NCI-H187 (cell line): ENCODE measurements at places on chromosomes 11 and 22.

DNA sequence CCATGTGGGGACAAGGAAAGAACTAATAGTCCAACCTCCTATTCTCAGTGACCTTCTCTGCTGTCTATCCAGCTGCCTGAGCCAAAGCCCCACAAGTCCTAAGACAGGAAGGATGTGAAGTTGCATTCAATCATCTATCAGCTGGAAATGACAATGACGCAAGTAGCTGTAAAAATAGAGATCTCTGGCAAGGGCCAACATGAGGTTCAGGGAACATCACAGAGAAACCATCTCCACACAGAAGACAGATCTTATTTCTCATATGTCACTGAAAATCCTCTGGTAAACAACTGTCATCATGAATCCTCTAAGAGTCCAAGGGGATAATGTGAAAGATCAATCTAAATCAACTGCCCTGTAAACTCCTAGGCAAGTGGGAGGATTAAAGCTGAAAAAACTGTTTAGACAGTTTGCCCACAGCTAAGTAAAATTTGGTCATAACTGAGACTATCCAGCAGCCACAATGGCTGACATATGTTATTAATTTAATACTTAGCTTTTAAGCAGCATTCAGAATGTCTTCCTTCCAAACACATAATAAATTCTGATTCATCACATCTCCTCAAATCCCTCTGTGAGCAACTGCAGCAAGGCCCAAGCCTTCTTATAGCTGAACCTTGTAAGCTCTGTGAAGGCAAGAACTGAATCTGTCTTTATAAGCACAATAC is 52.1 kb downstream of the ALG9 start:
- no peak for DNase-seq

DNA sequence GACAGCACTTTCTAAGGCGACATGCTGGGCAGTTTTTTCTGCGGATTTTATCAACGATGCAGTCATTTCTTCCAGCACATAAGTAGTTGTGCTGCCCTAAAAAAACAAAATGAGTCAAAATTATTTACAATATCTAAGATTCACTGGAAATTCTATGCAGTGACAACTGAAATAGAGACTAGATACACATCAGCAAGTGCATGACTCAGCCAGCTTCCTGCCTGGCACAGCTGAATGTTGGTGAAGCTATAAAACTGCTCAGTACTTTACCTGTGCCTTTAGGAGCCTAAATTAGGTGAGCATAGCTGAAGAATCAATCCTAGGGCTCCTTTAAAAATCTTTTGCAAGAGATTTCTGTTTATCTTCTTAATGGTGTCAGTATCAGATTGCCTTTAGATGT is 37.8 kb downstream of the PGR start:
- DNase-seq, result no peak

GRCh38 chr22:24697621-24698082 is 76.9 kb downstream of the PIWIL3 start:
- no peak for DNase-seq

- DNase-seq, result no peak
Observed at GRCh38 chr11:123457187-123457770, 27.2 kb downstream of the GRAMD1B start.

GRCh38 chr11:94630221-94630620 is 63.1 kb downstream of the PIWIL4 start:
- DNase-seq, result no peak

DNA sequence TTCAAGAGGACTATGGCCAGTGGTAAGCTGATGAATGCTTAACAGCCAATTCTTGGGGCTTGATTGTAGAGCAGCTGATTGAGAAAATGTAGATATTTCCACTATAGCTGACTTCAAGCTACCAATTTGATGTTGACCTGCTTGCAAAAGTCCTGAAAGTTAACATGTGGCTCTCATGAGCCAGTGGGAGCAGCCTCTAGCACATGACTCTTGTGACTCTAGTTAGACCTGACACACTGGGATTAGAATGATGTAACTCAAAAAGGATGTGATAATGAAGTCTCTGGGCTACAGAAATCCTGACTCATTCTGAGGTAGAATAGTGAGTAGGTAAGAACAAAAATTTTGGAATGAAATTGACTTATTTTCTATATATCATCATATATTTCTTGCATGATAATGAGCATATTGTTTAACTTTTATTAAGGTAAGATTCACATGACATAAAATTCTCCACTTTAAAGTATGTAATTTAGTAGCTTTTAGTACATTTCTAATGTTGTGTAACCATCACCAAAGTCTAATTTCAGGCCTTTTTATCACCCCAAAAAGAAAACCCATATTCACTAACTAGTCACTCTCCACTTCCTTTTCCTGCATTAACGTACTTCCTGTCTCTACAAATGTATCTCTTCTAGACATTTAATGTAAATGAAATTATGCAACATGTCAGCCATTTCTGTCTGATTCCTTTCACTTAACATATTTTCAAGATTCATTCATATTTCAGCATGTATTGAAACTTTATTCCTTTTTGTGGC is 16.1 kb upstream of the OR52H1 start:
- DNase-seq, result no peak
